ENCODE measurements at places on chromosomes 7 and 10. TPM values are rescaled to one million over a fixed set of nuclear protein-coding genes. Genes with fewer than 3 reads are reported as not detected.

Gene ANKRD22
- total RNA-seq = 13.5 TPM

Gene CHN2
- 58.6 TPM for total RNA-seq

Gene EBF3
- total RNA-seq = 4.6 TPM

Gene TEX47
- not detected for total RNA-seq

DNA sequence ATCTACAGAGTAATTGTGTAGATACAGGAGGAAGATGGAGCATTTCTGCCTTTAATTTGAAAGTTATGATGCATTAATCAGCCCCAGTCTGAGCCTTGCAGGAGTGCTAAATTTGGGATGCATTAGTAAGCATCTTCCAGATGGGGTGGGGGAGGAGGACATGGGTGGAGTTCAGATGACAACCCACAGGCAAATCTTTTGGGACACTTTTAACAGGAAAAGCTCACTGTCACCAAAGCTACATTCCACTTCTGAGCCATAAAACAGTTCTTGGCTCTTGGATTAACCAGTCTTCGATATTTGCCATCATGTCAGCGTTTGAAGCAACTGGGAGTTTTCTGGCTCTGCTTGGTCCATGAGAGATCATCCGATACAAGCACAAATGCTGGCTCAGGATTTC, 121.1 kb downstream of the CXCL12 start:
- DNase-seq = no peak
- H3K27ac ChIP-seq = no peak overlapping the region
- peaks cover 9% of the 10 kb centered on the region for H3K4me1 ChIP-seq
- no peaks in the 10 kb centered on the region for H3K27me3 ChIP-seq
- no peak overlapping the region for H3K4me3 ChIP-seq
- H3K36me3 ChIP-seq = no peaks in the 10 kb centered on the region

DNA sequence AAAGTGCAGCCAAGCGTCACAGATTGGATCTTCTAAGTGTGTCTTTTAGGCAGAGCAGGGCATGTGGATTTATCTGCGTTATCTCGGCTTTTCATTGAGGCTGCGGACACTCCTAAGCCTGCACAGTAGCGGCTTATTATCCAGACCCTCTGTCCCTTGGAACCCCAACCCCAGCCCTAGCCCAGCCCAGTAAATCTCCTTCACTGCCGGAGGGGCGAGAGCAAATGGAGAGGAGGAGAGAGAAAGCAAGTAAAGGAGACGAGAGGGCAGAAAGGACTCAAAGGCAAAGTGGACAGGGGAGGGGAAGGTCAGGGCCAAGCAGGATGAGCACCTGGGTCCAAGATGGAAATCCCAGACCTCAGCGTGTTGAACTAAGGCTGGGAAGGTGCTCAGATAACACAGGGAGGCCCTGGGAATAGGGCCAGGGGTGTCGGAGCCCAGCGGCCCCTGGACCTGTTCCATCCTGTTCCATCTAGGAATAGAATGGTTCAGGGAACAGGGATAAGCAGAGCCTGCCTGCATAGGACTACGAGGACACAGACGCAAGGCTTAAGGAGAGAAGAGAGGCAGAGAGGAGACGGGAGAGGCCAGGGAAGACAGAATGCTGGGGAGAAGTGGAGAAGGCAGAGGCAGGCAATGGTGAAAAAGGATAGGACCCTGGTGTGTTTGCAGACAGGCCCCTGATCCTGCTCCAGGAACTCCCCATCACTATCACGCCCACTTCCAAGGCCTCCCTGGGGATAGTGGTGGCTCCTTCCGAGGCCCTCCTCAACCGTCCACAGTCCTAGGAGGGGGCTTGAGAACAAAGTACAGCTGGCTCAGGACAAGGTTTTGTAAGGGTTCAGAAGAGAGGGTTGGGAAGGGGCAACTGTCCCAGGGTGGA, 99.6 kb downstream of the CHST15 start:
- H3K27me3 ChIP-seq = no peaks in the 10 kb centered on the region
- no peak overlapping the region for H3K27ac ChIP-seq
- no peak overlapping the region for H3K4me3 ChIP-seq
- no peaks in the 10 kb centered on the region for H3K36me3 ChIP-seq
- no peak for DNase-seq
- peaks cover 21% of the 10 kb centered on the region for H3K4me1 ChIP-seq

DNA sequence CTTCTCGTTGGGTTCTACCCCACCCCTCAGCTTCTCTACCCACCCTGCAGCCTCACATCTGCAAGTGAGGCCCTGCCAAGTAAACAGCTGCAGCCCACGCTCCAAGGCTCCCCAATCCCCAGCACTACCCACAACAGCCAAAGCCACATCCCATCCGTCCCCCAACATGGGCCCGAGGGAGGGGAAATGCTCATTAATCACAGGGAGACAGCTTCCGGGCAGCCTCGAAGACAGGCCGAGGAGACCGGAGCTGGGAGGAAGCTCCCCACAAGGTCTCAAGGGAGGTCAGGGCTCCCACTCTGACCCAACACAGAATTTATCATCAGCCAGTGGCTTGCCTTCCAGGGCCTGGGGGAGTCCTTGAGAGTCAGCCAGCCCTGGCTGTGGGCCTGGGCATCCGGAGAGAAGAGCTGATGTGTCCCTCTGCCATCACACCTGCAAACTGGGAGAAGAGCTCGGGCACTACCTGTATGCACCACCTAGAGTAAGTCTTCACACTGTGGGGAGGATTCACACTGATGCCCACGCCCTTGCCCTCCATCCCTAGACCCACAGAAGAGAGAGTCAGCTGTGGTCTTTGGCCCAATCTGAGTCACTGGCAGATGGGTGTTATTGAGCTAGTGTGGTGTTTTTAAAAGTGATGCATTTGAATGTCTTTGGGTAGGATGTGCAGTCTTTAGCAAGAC, 115.5 kb upstream of the ZMIZ1 start:
- H3K36me3 ChIP-seq = no peaks in the 10 kb centered on the region
- no peak overlapping the region for H3K4me3 ChIP-seq
- no peak overlapping the region for H3K27ac ChIP-seq
- no peaks in the 10 kb centered on the region for H3K27me3 ChIP-seq

DNA sequence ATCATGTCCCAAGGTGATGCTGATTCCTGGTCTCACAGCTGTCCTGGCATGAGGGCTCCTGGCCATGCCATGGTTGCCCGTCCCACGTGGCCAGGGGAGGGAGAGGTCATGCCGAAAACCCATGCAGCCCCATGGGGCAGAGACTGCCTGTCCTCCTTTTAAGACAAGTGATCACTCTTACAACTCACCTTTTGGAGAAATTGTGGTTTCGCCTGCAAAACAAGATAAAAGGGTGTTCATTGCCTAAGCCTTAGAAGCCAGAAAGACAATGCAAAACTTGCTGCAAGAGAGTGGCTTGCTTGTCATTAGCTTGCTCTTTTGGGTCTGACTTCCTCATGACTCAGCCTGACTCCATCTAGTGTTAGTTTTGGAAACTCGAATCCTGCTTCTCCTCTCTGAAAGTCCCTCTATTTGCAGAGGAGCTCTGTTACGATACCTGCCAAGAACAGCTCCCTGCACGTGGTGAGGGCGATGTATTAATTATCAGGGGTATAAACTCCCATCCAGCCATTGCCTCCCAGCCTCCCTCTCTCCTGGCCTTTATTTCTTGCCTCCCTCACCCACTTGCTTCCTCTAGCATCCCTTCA, 26.7 kb downstream of the TMEM273 start:
- no peak overlapping the region for H3K27ac ChIP-seq
- no peaks in the 10 kb centered on the region for H3K36me3 ChIP-seq
- H3K4me3 ChIP-seq = no peak overlapping the region

DNA sequence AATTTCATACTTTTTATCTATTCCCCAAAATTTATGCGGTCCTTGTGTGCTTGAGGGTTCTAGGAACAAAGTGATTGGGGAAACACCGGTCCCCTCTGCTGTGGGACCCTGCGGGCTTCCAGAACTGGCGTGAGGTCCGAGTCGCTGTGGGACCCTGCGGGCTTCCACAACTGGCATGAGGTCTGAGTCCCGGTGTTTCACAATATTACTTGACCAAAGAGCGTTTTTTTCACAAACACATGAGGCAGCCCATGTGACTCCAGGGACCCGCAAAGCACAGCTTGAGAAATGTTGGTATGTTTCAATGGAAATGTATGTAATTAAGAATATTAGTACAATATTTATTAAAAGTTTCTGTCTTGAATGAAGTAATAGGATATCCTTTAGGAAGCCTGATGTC, 212.2 kb downstream of the MGMT start:
- no peak overlapping the region for H3K27ac ChIP-seq
- no peaks in the 10 kb centered on the region for H3K36me3 ChIP-seq
- H3K4me1 ChIP-seq = no peaks in the 10 kb centered on the region
- DNase-seq = no peak
- H3K4me3 ChIP-seq = no peak overlapping the region

DNA sequence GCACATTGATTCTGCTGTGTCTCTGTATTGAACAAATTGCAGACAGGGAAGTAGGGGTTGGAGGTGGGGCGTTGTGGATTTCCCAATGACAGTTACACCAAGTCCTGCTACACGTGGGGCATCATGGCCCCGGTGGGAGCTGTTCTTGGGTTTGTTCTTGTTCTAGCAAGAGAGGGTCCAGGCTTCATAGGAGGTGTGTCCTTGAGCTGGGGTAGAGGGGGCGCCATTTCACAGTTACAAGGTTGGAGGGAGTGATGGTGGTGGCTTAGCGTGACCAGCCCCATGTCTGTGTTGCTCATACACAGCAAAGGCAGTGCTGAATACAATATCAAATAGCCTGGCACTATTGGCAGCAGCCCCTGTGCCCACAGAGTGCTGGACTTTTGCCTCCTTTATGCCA, 15.7 kb downstream of the SH2D4B start:
- peaks cover 14% of the 10 kb centered on the region for H3K4me1 ChIP-seq
- H3K27ac ChIP-seq = no peak overlapping the region
- no peak for DNase-seq
- H3K36me3 ChIP-seq = no peaks in the 10 kb centered on the region
- no peak overlapping the region for H3K4me3 ChIP-seq

Data from body of pancreas (tissue), 4 donors.